ENCODE measurements at places on chromosomes 11 and 22. TPM values are rescaled to one million over a fixed set of nuclear protein-coding genes. Genes with fewer than 3 reads are reported as not detected.

ALKBH3 gene
- 25.0 TPM for total RNA-seq

RAB30 gene
- total RNA-seq = 6.3 TPM

CRYBA4 gene
- total RNA-seq = not detected

TRIM29 gene
- 20.8 TPM for total RNA-seq

MUC2 gene
- 0.04 TPM for total RNA-seq

HYLS1 gene
- total RNA-seq = 11.9 TPM

OR6A2 gene
- total RNA-seq = not detected

OR2AG1 gene
- not detected for total RNA-seq

OLFML1 gene
- total RNA-seq = not detected

SPATA19 gene
- not detected for total RNA-seq

CPT1A gene
- total RNA-seq = 30.7 TPM

ASPHD2 gene
- total RNA-seq = 1.2 TPM

APOBEC3H gene
- 0.34 TPM for total RNA-seq

EHD1 gene
- total RNA-seq = 109 TPM

OOSP4B gene
- not detected for total RNA-seq

C11orf65 gene
- 0.19 TPM for total RNA-seq

IRAG1 gene
- total RNA-seq = 0.03 TPM

PHLDA2 gene
- 81.8 TPM for total RNA-seq

IFITM1 gene
- 0.28 TPM for total RNA-seq

TBX10 gene
- not detected for total RNA-seq

MAPK8IP1 gene
- 6.1 TPM for total RNA-seq

TOLLIP gene
- total RNA-seq = 53.9 TPM

SLC22A25 gene
- total RNA-seq = not detected

UPK3A gene
- total RNA-seq = not detected

CHKB gene
- total RNA-seq = 17.8 TPM

CCDC87 gene
- total RNA-seq = 0.52 TPM

OR51B4 gene
- not detected for total RNA-seq

FXYD2 gene
- total RNA-seq = 15.8 TPM

DERL3 gene
- 0.42 TPM for total RNA-seq

CHID1 gene
- 77.3 TPM for total RNA-seq

SHISAL1 gene
- total RNA-seq = 2.7 TPM

TBX1 gene
- 3.8 TPM for total RNA-seq
